ENCODE measurements at places on chromosomes 4 and X.

DNA sequence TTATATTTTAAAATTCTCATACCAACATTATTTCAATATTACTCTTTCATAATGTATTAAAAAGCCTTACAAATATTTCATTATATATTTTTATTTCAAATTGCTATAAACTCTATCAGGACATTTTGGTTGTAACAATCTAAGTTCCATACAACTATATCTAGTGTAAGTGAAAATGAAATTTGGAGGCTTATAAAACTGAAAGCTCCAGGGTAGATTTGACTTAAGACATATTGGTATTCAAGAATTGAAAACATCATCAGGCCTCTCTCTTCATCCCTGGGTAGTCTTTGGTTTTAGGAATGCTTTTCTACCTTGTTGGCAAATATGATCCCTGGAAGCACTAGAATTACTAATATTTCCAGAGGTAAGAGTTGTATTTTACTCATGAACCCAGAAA is 342.6 kb downstream of the DTHD1 start:
- no peak for DNase-seq

- no peak for DNase-seq
Measured at GRCh38 chrX:39679497-39680157, 418.1 kb downstream of the BCOR start.

DNA sequence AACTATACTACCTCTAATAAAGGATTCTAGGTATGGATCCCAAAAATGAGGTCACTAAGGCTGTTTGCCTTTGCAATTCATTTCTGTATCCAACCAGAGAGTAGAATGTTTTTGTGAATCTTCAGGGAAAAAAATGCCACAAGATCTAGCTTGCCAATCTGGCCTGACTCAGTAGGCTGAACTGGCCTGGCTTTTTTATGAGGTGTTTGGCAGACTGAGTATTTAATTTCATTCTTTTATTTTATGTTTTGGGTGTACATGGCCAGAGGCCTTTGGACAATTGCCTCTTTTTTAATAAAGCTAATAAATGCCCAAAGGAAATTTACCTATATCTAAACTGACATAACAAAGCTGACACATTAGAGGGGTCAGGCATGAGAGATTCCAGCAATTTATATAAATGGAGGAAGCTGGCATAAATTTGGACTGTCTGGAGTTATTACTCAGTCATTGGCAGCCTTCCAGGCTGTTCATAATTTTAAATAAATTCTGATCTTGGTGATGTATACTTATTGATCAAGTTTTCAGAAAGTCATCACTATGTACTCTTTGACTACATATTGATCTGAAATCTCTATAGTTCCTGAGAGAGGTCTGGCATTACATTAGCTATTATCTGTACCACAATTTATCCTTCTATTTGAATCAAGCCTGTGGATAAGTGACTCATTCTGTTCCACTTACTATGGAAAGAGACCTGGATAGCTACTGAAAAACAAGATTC is 376.4 kb upstream of the NOCT start:
- no peak for DNase-seq

GRCh38 chr4:24778464-24779225 is 16.7 kb upstream of the SOD3 start:
- no peak for DNase-seq

GRCh38 chrX:4655743-4656142 is 942.3 kb upstream of the PRKX start:
- no peak for DNase-seq

GRCh38 chrX:106716463-106716862 is 10.0 kb upstream of the RNF128 start:
- DNase-seq: no peak

DNA sequence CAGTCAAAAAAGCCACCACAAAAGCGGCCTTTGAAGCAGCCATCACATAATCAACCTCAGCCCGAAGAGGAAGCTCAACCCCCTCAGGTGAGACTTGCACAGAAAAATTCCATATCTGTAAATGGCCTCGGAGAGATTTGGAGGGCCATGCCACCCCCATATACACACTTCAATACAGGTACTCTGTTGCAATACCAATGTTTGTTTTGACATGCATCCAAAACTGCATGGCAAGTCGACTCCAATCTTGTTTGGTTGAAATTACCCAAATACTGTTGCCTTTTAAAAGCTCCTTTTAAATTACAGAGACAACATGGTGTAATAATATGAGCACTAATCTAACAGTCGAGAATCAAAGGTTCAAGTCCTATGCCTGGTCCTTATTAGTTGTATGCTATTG is 5.9 kb downstream of the ENAM start:
- DNase-seq: no peak

DNA sequence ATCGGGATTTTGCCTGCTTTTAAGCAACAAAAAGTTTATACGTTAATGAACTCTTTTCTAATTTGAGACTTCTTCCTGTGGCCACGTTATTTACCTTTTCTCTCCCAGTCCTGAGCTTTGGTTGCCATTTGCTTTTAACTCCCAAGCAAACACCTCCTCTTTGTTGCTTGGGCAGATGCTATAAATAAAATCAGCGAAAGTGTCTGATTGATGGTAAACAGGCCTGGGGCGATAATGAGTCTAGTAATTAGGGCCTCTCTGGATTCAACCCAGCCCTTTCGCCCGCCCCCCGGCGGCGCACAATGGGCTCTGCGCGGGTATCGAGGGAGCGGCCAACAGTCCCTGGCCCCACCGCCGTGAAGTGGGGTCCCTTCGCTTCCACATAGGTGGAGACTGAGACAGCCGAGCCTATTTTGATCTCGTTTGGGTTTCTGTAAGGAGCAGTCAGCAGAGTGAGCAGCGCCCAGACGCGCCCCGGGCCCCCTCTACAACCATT is 790 bp downstream of the CLGN start:
- no peak for DNase-seq

- no peak for DNase-seq
Measured at GRCh38 chr4:87006426-87006675, 71.5 kb downstream of the AFF1 start.

DNA sequence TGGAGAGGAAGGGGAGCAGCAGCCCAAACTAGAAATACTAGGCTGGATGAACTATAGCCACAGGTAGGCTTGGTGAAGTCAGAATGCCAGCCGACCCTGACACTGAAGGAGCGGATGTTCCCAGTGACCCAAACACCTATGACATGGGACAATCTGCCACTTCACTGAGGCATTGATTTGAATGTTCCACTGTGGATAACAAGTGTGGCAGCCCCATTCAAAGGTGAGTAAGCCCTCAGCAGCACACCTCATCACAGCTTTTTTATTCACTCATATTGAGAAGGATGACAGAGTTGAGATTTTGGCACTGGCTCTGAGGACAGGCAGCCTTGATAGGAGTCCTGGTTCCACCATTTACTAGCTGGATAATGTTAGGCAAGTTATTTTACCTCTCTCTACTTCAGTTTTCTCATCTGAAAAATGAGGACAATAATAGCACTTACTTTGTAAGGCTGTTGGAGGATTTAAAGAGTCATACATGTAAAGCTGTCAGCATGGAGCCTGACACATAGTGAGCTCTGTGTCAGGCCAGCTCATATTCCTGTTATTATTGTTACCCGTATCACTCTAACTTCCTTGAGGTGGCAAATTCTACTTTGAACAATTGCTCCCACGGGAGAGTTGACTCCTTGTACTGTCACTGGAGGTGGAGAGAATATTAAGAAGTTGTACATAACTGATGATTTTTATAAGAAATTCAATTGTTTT is 114.6 kb downstream of the RASL11B start:
- no peak for DNase-seq

DNA sequence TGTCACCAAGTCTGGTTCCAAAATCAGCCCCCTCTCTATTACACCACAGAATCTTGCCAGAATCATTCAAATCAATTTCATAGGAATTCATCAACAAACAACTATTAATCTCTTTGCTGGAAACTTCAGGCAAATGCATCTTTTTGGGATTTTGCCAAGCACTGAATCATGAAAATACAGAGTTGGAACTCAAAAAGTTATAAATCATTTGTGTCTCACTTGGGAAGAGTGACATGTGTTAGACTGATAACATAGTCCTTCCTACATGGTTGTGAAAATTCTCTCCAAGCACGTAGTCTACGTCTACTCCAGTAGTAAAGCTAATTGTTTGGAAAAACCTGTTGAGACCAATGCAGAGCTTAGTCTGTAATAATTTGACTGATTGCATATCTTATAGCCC is 19.0 kb downstream of the CXCL8 start:
- DNase-seq: no peak

DNA sequence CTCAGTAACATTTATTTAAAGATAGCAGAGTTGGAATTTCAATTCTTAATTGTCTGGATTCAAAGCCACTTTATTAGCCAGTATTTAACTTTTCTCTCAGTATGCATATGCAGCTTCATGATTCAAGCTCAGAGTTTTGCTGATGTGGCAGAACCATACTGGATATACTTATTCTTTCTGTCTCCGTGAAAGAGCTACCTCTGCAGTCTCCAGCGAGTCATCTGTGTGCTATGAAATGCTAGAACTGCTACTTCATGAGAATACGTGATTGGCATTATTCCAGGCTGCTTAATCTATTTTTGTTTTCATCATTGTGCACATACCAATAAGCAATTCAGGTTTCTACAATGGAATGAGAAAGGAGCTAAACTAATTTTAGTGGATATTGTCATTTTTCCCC is 743.7 kb downstream of the C4orf33 start:
- no peak for DNase-seq

- no peak for DNase-seq
Measured at GRCh38 chrX:24219320-24219719, 69.8 kb downstream of the ZFX start.

DNA sequence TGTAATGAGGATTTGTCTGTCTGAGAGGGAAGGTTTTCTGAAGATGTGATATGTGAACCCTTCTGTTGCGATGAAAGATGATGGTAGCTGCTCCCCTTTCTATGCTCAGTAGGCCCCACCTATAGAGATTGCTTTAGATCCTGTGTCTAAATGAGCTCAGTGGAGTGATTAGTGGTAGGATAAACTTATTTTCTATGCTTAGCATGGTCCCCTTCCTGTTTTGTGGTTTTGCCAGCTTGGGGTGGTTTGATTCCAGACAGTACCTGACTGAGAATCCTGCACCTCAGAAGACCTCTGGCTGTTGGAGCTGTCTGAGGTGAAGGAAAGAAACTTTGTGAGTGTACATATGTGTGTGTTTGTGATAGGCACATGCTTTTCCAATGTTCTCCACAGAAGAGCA is 17.7 kb downstream of the MSN start:
- no peak for DNase-seq

DNA sequence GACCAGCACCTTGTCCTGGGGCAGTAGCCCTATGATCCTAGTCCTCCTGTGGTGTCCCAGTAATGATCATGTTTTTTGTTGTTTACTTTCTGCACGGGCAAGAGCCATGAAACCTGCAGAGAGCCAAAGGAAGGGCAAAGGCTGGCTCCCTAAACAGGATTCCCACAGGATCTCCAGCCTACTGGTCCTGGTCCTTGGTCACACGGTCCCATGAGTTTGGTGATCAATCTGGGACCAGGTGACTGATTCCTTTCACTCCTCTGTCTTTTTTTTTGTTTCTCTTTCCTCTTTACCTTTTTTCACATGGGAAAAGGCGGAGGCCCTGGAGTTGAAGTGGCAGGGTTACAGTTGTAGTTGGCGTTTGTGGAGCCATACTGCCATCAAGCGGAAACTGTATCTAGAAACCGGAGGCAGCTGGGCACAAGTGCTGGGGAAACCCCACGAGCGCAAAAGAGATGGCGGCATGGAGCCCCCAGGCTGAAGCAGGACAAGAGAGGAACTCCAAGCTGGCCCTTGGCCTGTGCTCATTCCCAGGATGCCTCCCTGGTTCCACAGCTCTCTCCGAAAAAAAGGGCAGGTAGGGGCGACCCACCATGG is 34.6 kb downstream of the NBDY start:
- peak; percentile 53 for DNase-seq

DNA sequence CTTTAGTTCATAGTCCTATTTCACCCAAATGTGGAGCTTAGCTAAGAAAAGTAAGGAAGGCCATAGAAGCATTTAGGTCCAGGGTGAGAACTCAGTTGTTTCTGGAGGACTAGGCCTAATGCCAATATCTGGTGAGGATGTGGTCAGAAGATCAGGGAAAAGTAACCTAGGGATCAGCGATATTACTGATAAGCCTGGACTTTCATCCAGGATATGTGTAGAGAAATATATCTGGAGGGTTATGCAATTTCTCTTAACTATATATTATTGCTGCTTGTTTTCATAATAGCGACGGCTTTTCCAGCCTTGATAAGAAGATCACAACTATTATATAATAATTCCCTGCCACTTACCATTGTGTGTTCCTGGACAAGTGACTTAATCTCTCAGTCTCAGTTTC is 81.1 kb downstream of the FRAS1 start:
- DNase-seq: no peak

- no peak for DNase-seq
Measured at GRCh38 chr4:57104706-57105560, 5.3 kb downstream of the IGFBP7 start.

DNA sequence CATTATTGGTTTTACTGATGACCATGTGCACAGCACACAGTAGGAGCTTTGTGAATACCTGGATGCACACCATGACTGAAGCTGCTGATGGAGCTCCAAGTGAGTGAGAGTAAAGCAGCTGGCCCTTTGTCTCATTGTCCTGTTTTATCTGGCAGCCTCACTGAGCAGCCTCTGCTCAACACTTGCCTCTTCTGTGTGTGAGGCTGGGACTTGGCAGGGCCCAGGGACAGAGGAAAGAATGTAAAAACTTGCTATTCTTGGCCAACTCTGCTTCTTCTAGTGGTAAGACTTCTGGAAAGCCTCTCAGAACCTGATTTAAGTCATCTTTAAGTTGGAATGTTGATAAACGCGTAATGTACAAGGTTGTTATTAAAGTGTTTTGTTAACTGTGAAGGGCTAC is 61.4 kb downstream of the BEX1 start:
- no peak for DNase-seq

- no peak for DNase-seq
Measured at GRCh38 chrX:152635941-152636340, 1.8 kb upstream of the GABRQ start.

GRCh38 chr4:45363931-45364330 is 637.6 kb upstream of the GNPDA2 start:
- DNase-seq: no peak

DNA sequence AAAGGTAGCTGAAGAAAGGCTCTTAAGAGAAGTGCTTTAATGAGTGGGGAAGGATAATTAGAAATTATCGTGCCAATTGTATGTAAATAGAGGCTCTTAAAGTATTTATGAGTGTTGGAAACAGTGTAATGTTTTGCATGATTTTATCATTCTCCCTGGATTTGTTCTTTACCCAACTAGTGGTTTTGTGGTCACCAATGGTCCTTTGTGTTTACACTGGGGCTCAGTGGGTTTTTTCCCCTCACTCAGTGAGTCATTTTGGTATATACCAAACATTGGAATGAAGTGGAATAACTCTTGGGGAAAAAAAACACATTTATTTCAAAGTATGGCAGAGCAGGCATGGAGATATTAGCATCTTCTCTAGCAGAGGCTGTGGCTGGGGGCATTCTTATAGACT is 20.8 kb upstream of the LGI2 start:
- no peak for DNase-seq

GRCh38 chr4:1751919-1752283 is 30.6 kb downstream of the TACC3 start:
- no peak for DNase-seq

- DNase-seq: no peak
Measured at GRCh38 chr4:116870686-116871085, 214.7 kb downstream of the TRAM1L1 start.

GRCh38 chr4:97500423-97500822 is 642.9 kb downstream of the STPG2 start:
- no peak for DNase-seq

All from stimulated activated CD8-positive, alpha-beta memory T cell treated with anti-CD3 and anti-CD28 coated beads, Interleukin-12 subunit alpha, Interleukin-12 subunit beta, amount 100 ng/mL, for 4 hours (primary cell).